Caki2 (cell line): ENCODE measurements at places on chromosomes 1 and 21. TPM values are rescaled to one million over a fixed set of nuclear protein-coding genes. Genes with fewer than 3 reads are reported as not detected.

KDF1 gene
- 0.61 and 0.96 TPM in 2 replicates for total RNA-seq

GPATCH4 gene
- total RNA-seq: 8.8 and 33.6 TPM in 2 replicates

RIMKLA gene
- total RNA-seq: 7.8 and 11.5 TPM in 2 replicates

DNALI1 gene
- 0.72 and 2.5 TPM in 2 replicates for total RNA-seq

TRIM67 gene
- 1.3 TPM in 1 of 2 replicates, not detected in the other for total RNA-seq

CYP4A11 gene
- total RNA-seq: not detected in 2 replicates

TNFRSF8 gene
- total RNA-seq: 0.30 TPM in 1 of 2 replicates, not detected in the other

KCNN3 gene
- total RNA-seq: not detected in 2 replicates

CLCA1 gene
- not detected in 2 replicates for total RNA-seq

OR2T12 gene
- total RNA-seq: not detected in 2 replicates

PLA2G2F gene
- total RNA-seq: not detected in 2 replicates

MX2 gene
- total RNA-seq: 1.2 and 4.9 TPM in 2 replicates

CACHD1 gene
- 1.4 and 3.1 TPM in 2 replicates for total RNA-seq

FCMR gene
- total RNA-seq: not detected in 2 replicates

TMPRSS3 gene
- not detected in 2 replicates for total RNA-seq

CHIT1 gene
- total RNA-seq: not detected in 2 replicates

SPATA21 gene
- not detected in 2 replicates for total RNA-seq

NBPF3 gene
- total RNA-seq: 8.9 and 13.0 TPM in 2 replicates

POGK gene
- total RNA-seq: 51.8 and 65.5 TPM in 2 replicates

FAM3B gene
- total RNA-seq: not detected in 2 replicates

PTPN7 gene
- total RNA-seq: not detected in 2 replicates

LIPI gene
- total RNA-seq: not detected in 2 replicates

KRTAP22-1 gene
- total RNA-seq: not detected in 2 replicates

CDA gene
- 0.95 TPM in 1 of 2 replicates, not detected in the other for total RNA-seq

TSPAN2 gene
- 6.0 and 11.5 TPM in 2 replicates for total RNA-seq

ZBTB17 gene
- total RNA-seq: 20.5 and 26.5 TPM in 2 replicates

SNAP47 gene
- 79.8 and 86.1 TPM in 2 replicates for total RNA-seq

SUSD4 gene
- 3.5 and 11.9 TPM in 2 replicates for total RNA-seq

ALX3 gene
- not detected in 2 replicates for total RNA-seq

SELP gene
- not detected in 2 replicates for total RNA-seq

COL24A1 gene
- 0.52 TPM in 1 of 2 replicates, not detected in the other for total RNA-seq

SNIP1 gene
- total RNA-seq: 9.1 and 24.2 TPM in 2 replicates

ECM1 gene
- total RNA-seq: 4.8 and 11.1 TPM in 2 replicates

FAM163A gene
- not detected in 2 replicates for total RNA-seq

GBP4 gene
- not detected in 2 replicates for total RNA-seq

RIPPLY3 gene
- not detected in 2 replicates for total RNA-seq

OR2L5 gene
- not detected in 2 replicates for total RNA-seq

CFAP57 gene
- total RNA-seq: 0.06 and 2.1 TPM in 2 replicates

GPR37L1 gene
- not detected in 2 replicates for total RNA-seq

ARHGAP30 gene
- not detected in 2 replicates for total RNA-seq

NES gene
- total RNA-seq: 0.03 TPM in 2 replicates

PADI4 gene
- not detected in 2 replicates for total RNA-seq

OXCT2 gene
- 1.1 and 4.3 TPM in 2 replicates for total RNA-seq

DENND1B gene
- total RNA-seq: 5.4 and 9.9 TPM in 2 replicates

HCRTR1 gene
- total RNA-seq: not detected in 2 replicates

PKP1 gene
- not detected in 2 replicates for total RNA-seq
